ENCODE measurements at places on chromosomes 16 and 17. TPM values are rescaled to one million over a fixed set of nuclear protein-coding genes. Genes with fewer than 3 reads are reported as not detected.

OTOP2 gene
- total RNA-seq: not detected

KRT25 gene
- not detected for total RNA-seq

AGRP gene
- not detected for total RNA-seq

GNAO1 gene
- total RNA-seq: 16.2 TPM

- DNase-seq: no peak
These were observed 756.5 kb upstream of the RBFOX1 start for GRCh38 chr16:6576113-6576512.

- no peak for DNase-seq
These were observed 2.1 kb upstream of the C17orf78 start for GRCh38 chr17:37373530-37374159.

DNA sequence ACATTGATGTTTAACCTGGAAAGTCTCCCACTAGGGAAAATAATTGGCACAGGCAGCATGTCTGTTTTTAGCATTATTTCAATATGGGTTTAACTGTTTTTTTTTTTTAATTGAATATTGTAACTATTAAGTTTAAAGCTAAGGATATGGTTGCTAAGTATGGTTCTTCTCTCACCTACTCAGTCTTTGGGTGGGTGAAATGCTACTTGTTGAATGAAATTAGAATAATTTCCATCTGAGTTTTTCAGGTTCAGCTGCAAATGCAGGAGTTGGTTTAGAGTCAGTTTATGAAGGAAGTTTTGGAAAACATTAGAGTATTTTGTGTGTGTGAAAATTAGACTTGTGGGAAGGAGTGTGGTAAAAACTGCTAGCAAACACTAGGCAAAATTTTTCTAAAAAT lies 93.5 kb downstream of the PRKCA start:
- no peak for DNase-seq

GRCh38 chr17:49834118-49834743 lies 13.6 kb downstream of the TAC4 start:
- DNase-seq: no peak

GRCh38 chr17:30395398-30396022 lies 16.8 kb downstream of the CPD start:
- no peak for DNase-seq

DNA sequence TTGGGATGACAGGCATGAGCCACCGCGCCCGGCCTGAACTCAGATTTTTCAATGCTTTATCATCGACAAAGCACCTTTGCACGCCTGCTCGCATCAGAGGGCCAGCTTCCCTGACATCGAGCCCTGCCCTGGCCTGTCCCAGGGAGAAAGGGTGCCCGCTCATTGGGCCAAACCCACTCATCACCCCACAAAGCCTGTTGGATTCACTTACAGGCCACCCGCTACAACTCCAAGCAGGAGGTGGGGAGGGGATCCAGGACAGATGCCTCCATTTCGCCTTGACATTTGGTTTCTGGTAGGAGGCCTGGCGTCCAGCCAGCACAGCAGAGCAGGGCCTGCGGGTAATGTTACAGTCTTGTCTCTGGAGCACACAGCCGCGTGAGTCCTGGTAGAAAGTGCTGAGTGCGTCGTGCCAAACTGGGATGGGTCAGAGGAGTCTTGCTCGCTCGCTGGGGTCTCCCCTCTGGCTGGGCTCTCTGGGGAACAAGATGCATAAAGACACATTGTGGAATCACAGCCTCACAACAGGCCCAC lies 19.8 kb downstream of the SMTNL2 start:
- DNase-seq: no peak

GRCh38 chr16:1809281-1809801 lies 15.8 kb upstream of the IGFALS start:
- peak; percentile 58 for DNase-seq

- no peak for DNase-seq
These were observed 100.6 kb upstream of the METRNL start for GRCh38 chr17:82978765-82979349.

All from aorta (tissue), 5 donors.